ENCODE measurements at places on chromosomes 2 and 18. TPM values are rescaled to one million over a fixed set of nuclear protein-coding genes. Genes with fewer than 3 reads are reported as not detected.

- no peaks in the 10 kb centered on the region for H3K4me1 ChIP-seq
- H3K4me3 ChIP-seq: no peak overlapping the region
- no peaks in the 10 kb centered on the region for H3K27me3 ChIP-seq
- H3K27ac ChIP-seq: no peak overlapping the region
Observed at GRCh38 chr2:234322766-234323465, 174.0 kb downstream of the ARL4C start.

Gene RNF152
- 0.85 TPM for total RNA-seq

DNA sequence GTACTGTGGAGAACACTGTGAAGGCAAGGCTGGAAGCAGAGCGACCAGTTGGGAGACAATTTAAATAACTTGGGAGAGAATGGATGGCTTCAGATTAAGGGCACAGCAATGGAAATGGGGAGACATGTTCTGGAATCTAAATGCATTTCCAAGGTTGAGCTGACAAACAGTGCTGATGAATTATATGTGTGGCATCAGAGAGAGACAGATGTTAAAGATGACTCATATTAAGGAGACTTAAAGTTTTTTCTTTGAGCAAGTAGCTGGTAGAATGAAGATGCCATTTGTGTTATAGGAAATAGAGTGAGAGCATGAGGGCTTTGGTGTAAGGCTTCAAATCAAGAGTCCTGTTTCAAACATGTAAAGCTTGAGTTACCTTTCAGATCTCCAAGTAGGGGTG is 441.8 kb downstream of the SETBP1 start:
- H3K27me3 ChIP-seq: no peaks in the 10 kb centered on the region
- no peak overlapping the region for H3K4me3 ChIP-seq
- H3K4me1 ChIP-seq: no peaks in the 10 kb centered on the region
- no peak overlapping the region for H3K27ac ChIP-seq
- no peaks in the 10 kb centered on the region for H3K36me3 ChIP-seq
- no peak for DNase-seq

Gene C2orf80
- not detected for total RNA-seq

- DNase-seq: no peak
- no peaks in the 10 kb centered on the region for H3K27me3 ChIP-seq
- H3K27ac ChIP-seq: no peak overlapping the region
- no peaks in the 10 kb centered on the region for H3K36me3 ChIP-seq
- H3K4me3 ChIP-seq: no peak overlapping the region
- H3K4me1 ChIP-seq: no peaks in the 10 kb centered on the region
Observed at GRCh38 chr2:227696990-227697679, 20.7 kb downstream of the SLC19A3 start.

DNA sequence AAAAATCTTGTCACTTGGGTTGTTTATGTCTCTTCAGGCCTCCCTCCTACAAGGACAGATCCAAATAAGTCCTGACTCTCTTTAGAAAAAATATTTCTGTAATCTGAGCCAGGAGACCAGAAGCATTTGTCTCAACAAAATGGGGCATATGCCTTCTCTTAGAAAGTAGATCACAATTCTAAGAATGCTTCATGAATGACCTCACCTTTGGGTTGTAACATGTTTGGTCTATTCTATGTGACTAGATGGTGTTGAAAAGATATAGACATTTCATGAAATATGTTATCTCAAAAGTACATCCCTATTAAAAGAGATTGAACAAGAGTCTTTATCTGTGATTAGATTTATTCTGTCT is 159.0 kb upstream of the SETBP1 start:
- no peak overlapping the region for H3K27ac ChIP-seq
- DNase-seq: no peak
- H3K27me3 ChIP-seq: no peaks in the 10 kb centered on the region
- peaks cover 2% of the 10 kb centered on the region for H3K4me1 ChIP-seq
- H3K4me3 ChIP-seq: no peak overlapping the region

Gene CCDC141
- 5.8 TPM for total RNA-seq

Gene CCDC142
- 9.1 TPM for total RNA-seq

DNA sequence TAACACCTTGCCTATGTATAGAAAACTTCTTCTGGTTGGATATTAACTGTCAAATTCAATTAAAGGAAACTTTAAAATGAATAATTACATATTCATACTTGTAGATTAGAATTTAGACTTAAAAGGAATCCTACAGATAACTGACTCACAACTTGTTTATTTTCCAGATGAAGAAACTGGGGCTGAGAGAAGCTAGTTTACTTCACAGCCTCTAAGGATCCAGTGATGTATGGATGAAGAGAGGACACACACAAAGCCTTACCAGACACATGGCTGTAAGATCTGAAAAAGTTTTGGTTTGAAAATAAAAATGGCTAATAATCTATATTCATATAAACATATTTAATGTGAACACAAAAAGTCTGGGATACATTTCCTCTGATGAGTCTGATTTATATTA is 72.3 kb downstream of the PRELID3A start:
- H3K27ac ChIP-seq: no peak overlapping the region
- H3K4me3 ChIP-seq: no peak overlapping the region
- H3K36me3 ChIP-seq: no peaks in the 10 kb centered on the region
- DNase-seq: no peak
- H3K4me1 ChIP-seq: peaks cover 2% of the 10 kb centered on the region

DNA sequence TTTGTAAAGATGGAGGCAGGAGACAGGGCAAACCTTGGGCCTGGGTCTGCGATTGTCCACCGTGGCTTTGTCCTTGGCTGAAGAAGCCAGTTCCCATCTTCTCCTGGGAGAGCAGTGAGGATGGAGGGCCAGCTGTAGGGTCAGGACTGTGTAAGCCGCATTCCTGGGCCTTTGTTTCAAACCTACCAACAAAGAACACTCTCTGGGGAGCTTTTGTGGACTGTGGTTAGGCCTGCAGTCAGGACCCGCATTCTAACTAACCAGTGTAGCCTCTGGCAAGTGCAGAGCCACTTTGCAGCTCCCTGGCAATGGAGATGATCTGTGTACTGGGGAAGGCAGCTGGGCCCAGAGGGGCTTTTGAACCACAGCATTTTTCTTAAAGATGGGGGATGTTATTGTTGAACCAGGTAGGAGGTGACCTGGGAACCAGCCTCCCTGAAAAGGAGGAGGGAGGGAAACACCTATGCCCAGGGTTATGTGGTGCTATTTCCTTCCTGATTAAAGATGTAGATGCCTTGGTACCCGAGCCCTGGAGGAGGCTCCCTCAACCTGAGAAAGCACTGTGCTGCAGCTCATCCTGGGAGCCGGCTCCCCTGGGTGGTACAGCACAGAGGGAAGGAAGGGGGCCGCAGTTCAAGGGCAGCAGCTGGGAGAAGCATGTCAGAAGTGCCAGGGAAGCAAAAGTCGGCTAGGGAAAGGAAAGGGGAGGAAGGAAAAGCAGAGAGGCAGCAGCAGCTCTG is 12.7 kb upstream of the SMAD4 start:
- no peak overlapping the region for H3K4me3 ChIP-seq
- no peaks in the 10 kb centered on the region for H3K4me1 ChIP-seq
- H3K36me3 ChIP-seq: peaks cover 5% of the 10 kb centered on the region
- DNase-seq: no peak

DNA sequence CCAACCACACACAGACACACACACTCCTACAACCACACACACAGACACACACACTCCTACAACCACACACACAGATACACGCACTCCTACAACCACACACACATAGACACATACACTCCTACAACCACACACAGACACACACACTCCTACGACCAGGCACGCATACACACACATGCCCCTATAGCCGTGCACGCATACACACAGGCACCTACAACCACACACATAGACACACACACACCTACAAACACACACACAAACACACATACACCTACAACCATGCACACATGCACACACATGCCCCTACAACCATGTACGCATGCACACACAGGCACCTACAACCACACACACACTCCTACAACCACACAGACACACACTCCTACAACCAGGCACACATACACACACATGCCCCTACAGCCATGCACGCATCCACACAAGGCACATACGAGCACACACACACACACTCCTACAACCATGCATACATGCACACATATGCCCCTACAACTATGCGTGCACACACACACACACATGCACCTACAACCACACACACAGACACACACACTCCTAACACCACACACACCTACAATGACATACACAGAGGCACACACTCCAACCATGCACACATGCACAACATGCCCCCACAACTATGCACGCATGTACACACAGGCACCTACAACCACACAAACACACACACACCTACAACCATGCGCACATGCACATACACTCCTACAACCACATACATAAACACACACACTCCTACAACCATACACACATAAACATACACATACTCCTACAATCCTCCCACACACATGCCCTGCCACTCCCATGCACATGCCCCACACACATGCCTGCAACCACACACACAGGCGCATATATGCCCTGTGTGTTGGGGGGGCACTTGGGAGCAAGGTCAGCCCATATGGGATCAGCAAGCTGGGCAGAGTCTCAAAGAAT is 19.1 kb upstream of the TEX51 start:
- no peaks in the 10 kb centered on the region for H3K27me3 ChIP-seq
- H3K36me3 ChIP-seq: no peaks in the 10 kb centered on the region
- no peaks in the 10 kb centered on the region for H3K4me1 ChIP-seq
- no peak overlapping the region for H3K27ac ChIP-seq

DNA sequence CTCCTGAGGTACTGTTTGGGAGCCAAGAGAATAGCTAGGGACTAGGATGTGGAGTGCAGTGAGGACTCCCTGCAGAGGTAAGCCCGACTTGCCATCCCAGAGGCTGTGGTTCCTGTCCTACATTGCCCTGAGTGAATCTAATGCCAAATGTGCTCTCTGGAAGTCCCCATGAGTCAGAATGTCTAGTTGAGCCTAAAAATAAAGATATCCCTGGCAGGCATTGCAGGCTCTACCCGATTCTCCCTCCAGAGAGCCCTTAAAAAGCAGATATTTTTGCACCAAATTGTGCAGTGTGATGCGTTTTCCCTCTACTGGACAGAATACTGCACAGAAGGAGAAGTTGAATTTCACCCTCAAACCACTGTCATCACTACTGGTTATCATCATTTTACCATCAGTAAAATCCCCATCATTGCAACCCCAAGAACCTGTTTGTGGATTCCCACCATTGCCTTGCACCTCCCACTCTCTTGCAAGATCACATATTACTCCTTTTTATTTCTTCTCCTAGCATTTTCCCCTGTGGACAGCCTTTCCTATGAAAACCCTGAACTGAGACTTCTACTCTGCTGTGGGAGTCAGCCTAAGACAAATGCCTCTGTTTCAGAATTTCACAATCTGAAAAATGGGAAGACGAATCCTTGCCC is 98.0 kb downstream of the MARCHF4 start:
- H3K27ac ChIP-seq: no peak overlapping the region
- DNase-seq: no peak

DNA sequence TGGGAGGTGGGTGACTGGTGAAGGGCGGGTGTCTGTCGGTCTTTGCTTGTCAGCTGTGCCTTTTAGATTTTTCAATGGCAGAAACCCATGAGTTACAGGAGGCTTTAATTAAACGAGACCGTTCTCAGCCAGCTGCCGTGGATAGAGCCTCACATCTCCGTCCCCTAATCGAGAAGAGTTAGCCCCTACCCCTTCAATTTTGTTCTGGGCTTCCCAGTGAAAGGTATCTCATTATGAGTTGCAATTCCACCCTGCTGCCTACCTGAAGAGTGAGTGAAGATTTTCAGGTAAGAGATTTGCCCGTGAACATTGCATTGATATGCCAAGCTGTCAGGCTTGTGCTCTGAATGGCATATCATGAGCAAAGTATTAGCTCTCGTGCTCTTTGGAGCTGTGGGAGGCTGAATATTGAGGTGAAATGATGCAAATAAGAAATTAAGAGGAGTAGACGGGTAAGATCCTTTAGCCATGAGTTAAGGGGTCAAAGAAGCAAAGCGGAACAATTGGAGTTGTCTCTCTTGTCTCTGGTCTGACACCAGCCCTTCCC is 118.7 kb upstream of the MSTN start:
- H3K27me3 ChIP-seq: no peaks in the 10 kb centered on the region
- H3K4me1 ChIP-seq: peaks cover 12% of the 10 kb centered on the region
- no peak for DNase-seq

DNA sequence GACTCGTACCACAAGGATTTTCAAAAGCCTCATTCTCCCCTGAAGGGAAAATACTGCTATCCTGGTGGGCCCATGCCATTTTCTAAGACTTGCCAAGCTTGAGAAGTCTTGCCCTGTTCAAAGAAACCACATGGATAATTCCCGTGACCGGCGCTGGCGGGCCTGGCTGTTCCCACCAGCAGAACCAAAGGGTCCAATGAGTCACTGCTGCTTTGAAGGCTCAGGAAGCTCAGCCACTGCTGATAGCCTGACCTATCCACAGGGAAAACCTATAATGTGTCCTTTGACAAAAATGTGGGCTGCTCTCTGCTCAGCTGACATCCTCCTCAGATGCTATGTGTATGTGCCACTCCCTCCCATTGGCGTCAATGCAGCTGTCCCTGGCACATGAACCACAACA is 137.9 kb upstream of the RAB12 start:
- no peak overlapping the region for H3K4me3 ChIP-seq
- H3K36me3 ChIP-seq: no peaks in the 10 kb centered on the region
- no peaks in the 10 kb centered on the region for H3K4me1 ChIP-seq
- H3K27me3 ChIP-seq: no peaks in the 10 kb centered on the region

DNA sequence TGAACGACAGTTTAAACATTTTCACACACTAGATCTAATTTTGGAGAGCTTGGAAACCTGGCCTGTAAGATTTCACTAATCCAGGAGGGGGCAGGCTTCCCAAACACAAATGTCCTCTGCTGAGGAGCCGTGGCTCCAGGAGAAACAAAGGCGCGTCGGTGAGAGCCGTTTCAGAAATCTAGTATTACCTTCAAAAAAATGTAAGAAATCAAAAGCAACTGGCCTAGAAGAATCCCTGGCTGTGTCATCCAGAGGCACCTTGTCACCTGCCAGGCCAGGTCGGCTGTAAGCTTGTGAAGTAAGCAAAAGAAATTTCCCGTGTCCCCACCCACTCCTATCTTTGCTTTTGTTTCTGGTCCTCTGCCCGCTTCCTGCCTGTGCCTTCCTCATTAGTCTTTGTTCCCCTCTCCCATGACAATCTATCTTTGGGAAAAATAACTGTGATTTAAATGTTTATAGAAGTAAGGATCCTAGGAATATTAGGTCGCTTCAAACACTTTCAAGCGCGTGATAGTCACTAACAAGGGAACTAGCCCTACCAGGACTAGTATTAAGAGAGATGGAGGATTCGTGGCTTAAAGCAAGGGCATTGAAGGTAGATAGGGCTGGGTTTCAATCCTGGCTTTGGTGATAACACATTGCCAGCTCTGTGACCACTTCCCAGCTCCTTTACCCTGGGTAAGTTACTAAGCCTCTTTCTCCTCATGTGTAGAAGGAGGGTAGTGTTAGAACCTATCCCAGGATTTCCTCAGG is 99.5 kb upstream of the STK39 start:
- H3K4me1 ChIP-seq: no peaks in the 10 kb centered on the region
- H3K27ac ChIP-seq: peak overlapping the region; percentile 20
- peak overlapping the region; percentile 56 for H3K4me3 ChIP-seq
- H3K36me3 ChIP-seq: no peaks in the 10 kb centered on the region

Gene AFF3
- 9.7 TPM for total RNA-seq

Gene CD8B
- total RNA-seq: 666 TPM

Measured in thymus (tissue), 14 donors.